Activated T-cell treated with anti-CD3 and anti-CD28 coated beads for 1 hour (primary cell): ENCODE measurements at places on chromosomes 6 and 20.
A peak's percentile ranks its signal among the peaks of the same experiment; 100 is the strongest.

DNA sequence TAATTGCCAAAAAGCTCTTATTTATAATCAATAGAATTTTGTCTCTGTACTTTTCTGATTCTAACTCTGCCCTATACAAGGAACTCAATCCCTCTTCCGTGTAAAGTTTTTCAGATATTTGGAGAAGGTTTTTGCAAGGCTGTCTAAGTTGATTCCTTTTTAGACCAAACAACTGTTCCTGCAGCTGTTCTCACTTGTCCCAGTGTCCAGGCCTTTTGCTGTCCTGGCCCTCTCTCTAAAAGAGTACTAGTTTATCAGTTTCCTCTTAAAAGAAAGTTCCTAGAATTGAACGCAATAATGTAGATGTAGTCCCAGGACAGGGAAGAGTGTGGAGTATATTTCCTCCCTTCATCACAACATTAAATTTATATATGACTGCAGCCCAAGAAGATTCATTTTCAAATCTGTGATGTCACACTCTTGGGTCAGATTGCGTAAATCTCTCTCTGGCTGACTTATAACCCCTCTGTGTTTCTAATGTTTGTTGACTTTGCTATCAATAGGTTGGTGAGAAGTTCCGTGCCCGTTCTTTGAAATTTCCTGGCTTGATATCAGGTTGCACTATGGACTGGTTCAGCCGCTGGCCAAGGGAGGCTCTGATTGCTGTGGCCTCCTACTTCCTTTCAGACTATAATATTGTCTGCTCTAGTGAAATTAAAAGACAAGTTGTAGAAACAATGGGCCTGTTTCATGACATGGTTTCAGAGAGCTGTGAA is 139.4 kb upstream of the GLP1R start:
- no peak for DNase-seq

GRCh38 chr6:137272403-137272802 is 53.2 kb upstream of the IFNGR1 start:
- DNase-seq, result no peak

- no peak for DNase-seq
Measured at GRCh38 chr20:40563296-40563950, 125.6 kb downstream of the MAFB start.

GRCh38 chr6:147285087-147285855 is 81.1 kb downstream of the STXBP5 start:
- no peak for DNase-seq

- DNase-seq, result peak; percentile 46
Measured at GRCh38 chr6:33419580-33420490, at the start of gene SYNGAP1. SYNGAP1 (plus strand) TSS chr6:33420065; CDS start chr6:33420265, 200 bp downstream.

- DNase-seq, result no peak
Measured at GRCh38 chr6:153595903-153596302, 443.1 kb upstream of the OPRM1 start.

GRCh38 chr6:32792901-32793435 is 23.8 kb downstream of the HLA-DOB start:
- DNase-seq, result no peak

- no peak for DNase-seq
Measured at GRCh38 chr6:42571611-42572342, 7.9 kb downstream of the UBR2 start.

- no peak for DNase-seq
Measured at GRCh38 chr20:40766790-40767614, 78.0 kb upstream of the MAFB start.

GRCh38 chr6:15145821-15146220 is 100.0 kb upstream of the JARID2 start:
- DNase-seq, result no peak

- no peak for DNase-seq
Measured at GRCh38 chr6:46217671-46218131, 46.9 kb upstream of the ENPP5 start.

GRCh38 chr6:15426901-15427300 is 181.0 kb downstream of the JARID2 start:
- no peak for DNase-seq

- no peak for DNase-seq
Measured at GRCh38 chr6:352896-353470, 38.6 kb upstream of the IRF4 start.

- DNase-seq, result no peak
Measured at GRCh38 chr20:39433466-39433865, 471.3 kb downstream of the DHX35 start.

DNA sequence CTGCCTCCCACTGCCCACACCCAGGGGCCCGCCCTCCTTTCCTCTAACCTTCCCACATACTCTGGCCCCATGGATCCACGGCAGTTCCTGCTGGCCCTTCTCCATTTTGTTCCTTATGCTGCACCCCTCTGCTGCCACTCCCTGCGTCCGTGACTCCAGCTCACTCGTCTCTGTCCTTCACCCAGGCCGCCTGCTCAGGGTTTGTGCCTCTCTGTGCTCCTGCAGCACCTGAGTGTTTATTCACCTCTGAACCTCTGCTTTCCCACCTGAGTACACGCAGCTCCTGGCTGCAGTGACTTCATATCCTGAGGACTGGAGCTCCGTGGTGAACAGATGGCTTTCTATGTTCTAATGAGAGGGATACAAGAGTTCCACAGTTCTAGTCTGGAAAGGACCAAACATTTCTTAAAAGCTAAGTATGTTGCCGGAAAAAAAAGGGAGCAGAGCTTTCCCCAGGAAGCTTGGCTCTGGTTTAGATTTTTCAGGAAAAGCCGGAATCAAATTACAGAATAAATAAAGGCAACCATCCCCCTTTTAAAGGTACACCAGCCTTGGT is 1.5 kb upstream of the GNRH2 start:
- no peak for DNase-seq

- no peak for DNase-seq
Measured at GRCh38 chr6:28978959-28979561, 26.1 kb downstream of the ZNF311 start.

DNA sequence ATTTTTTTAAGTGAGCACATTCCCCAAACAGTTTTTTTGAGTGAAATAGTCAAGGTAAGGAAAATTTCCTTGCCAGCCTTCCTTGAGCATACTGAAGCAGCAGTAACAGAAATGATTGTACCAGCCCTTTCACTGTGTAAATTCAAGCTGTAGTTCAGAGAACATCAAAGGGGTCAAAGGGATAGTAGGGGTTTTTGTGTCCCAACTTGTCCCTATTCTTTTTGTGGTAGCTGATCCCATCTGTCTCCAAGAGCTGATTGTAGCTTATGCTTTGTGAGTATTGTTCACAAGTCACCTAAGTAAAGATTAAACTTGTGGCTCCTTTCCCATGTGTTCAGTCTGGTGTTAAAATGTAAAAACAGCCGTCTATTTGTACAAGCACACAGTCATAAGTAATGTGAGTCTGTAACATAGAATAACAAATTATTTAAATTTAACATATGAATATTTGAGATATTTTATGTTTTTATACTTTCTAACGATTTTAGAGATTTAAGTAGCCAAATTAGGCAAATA is 185.0 kb downstream of the CENPW start:
- DNase-seq, result no peak

DNA sequence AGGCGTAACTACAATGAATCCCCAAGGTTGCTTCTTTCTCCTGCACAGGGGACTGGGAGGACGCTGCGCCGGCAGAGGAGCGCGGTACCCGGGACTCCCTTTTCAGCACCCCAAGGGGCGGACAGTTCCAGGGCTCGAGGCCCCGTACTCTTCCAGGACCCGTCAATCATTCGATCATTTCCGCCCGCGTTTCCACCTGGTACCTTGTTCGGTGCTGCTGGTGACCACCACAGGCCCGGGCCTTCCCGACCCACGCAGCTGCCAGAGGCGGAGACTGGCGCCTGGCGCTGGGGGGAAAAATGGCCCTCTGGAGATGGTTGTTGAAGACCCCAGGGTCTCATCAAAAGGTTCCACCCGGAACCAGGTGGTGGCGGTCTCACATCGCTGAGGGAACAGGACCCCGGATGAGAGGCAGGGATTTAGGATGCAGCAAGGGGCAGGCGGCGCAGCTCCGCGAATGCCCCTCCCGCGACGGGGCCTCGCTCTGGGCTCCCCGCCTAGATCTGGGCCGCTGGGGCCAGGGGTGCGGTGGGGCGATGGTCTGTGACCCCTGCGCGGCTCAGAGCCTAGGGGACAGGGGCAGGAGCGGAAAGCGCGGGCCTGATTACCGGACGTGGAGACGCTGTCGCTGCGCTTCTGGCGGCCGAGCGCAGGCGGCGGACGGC is 744 bp downstream of the VSX1 start:
- DNase-seq, result no peak

- no peak for DNase-seq
Measured at GRCh38 chr20:32967961-32968457, 36.2 kb downstream of the SUN5 start.

DNA sequence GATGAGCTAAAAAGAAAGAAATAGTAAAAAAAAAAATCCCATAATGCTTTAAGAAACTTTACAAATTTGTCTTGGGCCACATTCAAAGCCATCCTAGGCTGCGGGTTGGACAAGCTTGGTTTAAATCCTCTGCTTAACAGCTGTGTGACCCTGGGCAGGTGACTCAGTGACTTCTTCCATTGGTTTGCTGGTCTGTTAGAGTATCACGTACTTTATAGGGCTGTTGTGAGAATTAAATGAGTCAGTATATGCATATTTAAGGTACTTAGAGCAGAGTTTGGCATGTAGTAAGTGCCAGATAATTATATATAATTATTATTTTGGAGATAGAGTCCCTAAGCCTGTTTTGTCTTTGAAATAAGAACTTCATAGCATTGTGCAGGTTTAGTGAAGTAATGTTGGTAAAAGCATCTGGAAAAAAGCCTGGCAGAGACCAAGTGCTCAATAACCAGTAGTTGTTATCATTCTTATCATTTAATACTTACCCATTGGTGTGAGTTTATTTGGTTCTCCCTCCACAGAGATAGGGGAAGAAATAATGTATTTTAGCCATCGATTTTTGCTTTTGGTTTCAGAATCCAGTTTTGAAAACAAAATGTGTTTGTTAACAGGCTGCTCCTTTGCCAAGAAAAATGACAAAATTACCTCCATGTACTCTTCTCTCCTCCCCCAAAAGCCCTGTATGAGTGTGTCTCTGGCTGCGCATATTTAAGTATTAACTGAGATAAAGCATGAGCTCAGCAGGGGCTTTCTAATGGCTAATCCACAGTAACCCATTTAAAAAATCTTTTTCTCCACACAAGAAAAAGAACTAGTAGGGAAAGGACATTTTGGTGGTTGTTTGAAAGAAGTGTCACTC is 67.2 kb downstream of the FOXO3 start:
- no peak for DNase-seq

- no peak for DNase-seq
Measured at GRCh38 chr20:51985013-51985415, 182.7 kb upstream of the SALL4 start.

DNA sequence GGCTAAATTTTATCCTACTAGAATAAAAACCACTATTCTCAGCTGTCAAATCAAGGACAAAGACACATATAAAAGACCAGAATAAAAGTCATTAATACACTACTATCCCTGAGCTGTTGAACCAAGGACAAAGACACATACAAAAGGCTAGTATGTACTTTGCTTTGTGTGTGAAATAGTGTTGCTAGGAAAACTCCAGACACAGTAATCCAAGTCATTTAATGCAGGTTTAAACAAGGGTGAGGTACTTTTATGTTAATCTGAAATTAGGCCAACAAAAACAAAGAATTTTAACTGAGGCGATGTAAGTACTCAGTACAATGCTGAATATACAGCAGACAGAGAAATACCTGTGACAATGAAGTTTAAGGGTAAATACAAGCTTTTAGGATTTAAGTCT is 18.9 kb downstream of the GCLC start:
- DNase-seq, result no peak

DNA sequence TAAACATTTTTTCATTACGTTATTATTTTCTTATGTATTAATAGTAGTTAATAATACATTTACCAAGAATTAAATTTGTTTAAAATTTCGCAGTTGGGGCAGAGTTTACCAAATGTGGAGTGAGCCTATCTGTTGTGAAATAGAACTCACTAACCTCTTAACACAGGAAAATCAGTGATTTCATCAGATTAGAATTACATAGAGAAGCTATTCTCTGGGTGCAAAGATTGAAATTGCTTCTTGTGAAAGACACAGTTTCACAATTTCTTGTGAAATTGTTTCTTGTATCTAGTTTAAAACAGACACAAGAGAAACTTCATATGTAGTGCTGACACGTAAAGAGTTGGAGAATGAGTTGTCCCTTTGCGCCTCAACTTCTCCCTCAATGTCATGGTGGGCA is 69.4 kb upstream of the PRL start:
- no peak for DNase-seq

GRCh38 chr6:106561686-106562405 is 67.5 kb downstream of the RTN4IP1 start:
- no peak for DNase-seq

GRCh38 chr6:83867527-83868161 is 8.2 kb downstream of the CYB5R4 start:
- DNase-seq, result no peak

GRCh38 chr20:23114018-23114417 is 27.9 kb upstream of the CD93 start:
- no peak for DNase-seq

- DNase-seq, result no peak
Measured at GRCh38 chr6:117034971-117035370, 157.9 kb downstream of the RFX6 start.

DNA sequence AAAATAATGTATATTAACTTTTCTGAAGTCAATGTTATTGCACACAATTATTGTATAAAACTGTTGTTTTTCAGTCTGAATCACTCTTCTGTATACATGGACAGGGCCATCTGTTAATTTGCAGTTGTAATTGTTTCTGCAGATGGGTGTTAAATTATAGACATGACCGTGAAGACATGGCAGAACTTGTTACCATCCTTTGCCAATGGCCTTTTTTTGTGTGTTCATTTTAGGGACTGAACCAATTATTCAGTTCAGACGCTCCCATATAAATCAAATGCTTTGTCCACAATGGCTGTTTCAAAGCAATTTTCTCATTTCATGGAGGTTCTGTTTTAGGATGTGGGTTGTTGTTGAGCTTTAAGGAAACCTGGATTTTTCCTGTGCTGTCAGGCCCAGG is 533.7 kb downstream of the DOK5 start:
- no peak for DNase-seq

DNA sequence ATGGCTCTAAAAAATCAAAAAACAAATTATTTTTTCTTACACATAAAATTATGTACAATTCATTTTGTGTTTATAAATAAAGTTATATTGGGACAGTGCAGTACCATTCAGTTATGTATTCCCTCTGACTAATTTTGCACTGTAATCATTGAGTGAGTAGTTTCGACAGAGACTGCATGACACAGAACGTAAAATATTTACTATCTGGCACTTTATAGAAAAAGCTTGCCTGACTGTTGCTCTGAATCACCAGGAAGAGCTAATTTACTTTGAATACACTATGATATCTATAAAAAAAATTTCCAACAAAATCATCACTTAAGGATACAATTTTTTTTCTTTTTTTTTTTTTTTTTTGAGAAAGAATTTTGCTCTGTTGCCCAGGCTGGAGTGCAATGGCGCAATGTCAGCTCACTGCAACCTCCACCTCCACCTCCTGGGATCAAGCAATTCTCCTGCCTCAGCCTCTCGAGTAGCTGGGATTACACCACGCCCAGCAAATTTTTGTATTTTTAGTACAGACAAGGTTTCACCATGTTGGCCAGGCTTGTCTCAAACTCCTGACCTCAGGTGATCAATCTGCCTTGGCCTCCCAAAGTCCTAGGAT is 11.0 kb upstream of the KHDC1L start:
- DNase-seq, result no peak

- DNase-seq, result no peak
Measured at GRCh38 chr20:42979720-42980119, 210.0 kb downstream of the PTPRT start.
